Activated T-cell treated with anti-CD3 and anti-CD28 coated beads, Interleukin-2, amount 50 U/mL, for 48 hours (primary cell): ENCODE measurements at places on chromosomes 3 and 15.

DNA sequence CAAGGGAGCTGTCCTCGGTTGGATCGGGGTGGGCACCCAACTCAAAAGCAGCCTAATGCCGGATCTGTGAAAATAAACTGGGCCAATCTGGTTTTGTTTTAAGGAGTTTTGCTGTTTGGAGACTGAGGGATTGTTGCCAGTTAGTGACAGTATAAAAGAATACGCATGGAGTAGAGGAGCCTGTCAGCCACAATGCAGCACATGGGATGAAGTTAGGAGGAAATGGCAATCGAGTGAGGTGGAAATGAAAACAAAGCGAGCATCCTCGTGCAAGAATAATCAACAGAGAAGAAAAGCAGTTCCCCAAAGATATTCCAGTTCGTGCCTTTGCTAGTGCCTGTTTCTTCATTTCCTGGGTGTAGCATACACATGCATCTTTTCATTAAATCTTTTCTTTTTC, 108.4 kb upstream of the RORA start:
- DNase-seq = no peak

GRCh38 chr3:119457246-119457645, 6.2 kb downstream of the TMEM39A start:
- no peak for DNase-seq

GRCh38 chr15:56038015-56038414, 44.6 kb upstream of the NEDD4 start:
- no peak for DNase-seq

GRCh38 chr3:98843266-98843959, 58.1 kb downstream of the DCBLD2 start:
- no peak for DNase-seq

GRCh38 chr3:143849854-143850549, 1.7 kb upstream of the SLC9A9 start:
- DNase-seq = no peak

GRCh38 chr3:34878488-34878887, 760.8 kb upstream of the ARPP21 start:
- no peak for DNase-seq

DNA sequence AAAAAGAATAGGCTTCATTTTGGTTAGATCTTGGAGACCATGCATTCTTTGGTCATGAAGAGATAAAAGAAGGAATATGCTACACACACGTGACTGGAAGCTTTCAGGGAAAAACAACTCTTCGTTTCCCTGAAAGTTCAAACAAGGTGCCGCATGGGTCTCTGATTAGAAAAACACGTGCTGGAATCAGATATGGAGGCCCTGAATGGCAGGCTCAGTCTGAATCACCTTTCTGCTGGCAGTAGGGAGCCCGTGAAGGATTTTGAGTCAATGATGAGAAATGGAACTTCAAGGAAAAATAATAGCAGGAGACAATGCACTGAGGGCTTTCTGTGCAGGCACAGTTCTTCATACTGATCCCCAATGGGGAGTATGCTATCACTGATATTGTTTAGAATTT, 99.8 kb upstream of the LRRN1 start:
- DNase-seq = no peak

- DNase-seq = no peak
Observed at GRCh38 chr3:138032567-138032966, 22.6 kb downstream of the CLDN18 start.

DNA sequence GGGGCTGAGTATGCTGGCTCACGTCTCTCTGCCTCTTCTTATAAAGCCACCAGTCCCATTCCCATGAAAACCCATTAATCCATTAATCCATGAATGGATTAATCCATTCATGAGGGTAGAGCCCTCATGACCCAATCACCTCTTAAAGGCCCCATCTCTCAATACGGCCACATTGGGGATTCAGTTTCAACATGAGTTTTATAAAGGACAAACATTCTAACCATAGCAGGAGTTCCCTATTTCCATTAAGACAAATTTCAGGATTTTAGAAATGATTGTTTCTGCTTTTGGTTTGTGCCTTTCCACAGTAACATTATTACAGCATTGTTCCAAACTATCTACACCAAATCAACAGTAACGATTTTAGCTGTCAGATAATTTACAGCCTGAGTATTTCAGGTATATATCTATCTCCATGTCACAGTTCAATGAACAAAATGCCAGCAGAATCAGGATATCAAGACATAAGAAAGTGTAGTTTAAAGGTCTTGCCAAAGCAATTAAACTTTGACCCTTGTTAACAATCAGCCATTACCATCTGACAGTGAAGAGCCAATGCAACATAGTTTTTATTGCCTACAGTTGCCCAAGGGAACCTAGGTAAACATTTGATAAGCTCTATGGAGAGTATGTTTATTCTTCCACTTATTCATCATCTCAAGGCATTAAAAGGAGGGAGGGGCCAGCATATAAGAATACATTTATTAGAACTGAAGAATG, 3.8 kb downstream of the TSPAN3 start:
- no peak for DNase-seq

GRCh38 chr15:77481670-77482069, 61.0 kb downstream of the HMG20A start:
- no peak for DNase-seq

- no peak for DNase-seq
Observed at GRCh38 chr3:32438596-32439344, 47.1 kb downstream of the CMTM7 start.

DNA sequence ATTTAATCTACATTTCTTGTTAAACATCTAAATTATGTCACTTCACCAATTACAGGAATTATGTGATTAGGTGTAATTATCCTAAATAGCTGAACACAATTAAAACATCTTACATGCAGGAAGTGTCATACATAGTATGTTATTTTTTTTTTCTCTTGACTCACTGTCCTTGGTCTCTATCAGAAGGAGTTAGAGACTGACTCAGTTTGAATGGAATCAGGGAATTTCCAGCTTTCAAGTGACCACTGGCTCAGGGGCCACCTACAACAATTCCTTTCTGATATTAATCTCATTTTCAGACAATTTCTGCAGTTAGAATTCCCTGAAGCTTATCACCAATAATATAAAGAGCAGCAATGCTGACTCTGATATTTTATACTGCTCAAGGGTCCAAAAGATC, 400.7 kb downstream of the ROBO1 start:
- DNase-seq = no peak

DNA sequence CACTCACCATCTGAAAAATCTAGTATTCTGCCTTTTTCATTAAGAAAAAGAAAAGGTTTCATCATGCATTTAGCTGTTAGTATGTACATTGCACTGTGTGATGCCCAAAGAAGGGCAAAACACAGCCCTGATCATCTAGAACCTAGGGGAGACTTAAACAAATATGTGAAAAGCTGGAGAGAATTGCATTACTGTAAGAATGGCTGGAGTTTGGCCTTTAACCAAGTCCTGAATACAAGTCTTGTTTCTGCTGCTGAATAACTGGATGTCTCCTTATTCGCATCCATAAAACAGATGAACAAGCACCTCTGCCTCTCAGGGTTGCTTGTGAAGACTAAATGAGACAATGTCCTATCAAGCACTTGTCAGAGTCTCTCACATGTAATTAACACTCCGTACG, 233.4 kb upstream of the LRTM1 start:
- DNase-seq = no peak

- DNase-seq = peak; percentile 31
Observed at GRCh38 chr3:24494618-24495325, at the start of gene THRB. Gene THRB, minus strand, starts transcription at chr3:24494850.

DNA sequence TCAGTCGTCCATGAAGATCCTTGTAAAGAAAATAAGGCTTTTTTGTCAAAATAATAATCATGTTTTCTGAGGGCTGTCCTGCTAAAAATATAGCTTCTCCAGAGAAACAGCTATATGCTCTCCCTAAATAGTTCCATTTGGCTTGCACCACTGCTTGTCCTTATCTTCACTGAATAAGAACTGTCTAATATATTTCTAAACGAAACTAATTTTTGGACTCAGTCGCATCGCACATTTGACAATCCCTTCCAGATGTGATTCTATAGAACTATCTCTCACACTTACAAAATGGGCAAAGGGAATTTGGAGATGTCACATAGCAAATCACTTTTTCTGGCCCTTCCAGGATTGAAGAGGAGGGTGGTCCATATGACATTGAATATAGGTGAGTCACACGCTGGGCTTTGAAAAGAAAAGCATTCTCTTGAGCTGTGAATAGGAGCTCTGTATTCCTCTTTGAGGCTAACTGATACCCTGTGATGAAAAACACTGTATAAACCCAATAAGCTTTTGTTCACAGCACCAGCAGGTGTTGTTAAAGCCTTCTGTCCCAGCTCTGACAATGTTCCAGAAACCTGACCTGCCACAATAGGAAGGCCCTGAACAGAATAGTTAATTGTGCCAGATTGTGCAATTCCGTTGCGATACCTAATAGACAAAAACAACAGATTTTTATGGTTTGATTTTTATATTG, 1144.2 kb downstream of the ROBO2 start:
- no peak for DNase-seq

DNA sequence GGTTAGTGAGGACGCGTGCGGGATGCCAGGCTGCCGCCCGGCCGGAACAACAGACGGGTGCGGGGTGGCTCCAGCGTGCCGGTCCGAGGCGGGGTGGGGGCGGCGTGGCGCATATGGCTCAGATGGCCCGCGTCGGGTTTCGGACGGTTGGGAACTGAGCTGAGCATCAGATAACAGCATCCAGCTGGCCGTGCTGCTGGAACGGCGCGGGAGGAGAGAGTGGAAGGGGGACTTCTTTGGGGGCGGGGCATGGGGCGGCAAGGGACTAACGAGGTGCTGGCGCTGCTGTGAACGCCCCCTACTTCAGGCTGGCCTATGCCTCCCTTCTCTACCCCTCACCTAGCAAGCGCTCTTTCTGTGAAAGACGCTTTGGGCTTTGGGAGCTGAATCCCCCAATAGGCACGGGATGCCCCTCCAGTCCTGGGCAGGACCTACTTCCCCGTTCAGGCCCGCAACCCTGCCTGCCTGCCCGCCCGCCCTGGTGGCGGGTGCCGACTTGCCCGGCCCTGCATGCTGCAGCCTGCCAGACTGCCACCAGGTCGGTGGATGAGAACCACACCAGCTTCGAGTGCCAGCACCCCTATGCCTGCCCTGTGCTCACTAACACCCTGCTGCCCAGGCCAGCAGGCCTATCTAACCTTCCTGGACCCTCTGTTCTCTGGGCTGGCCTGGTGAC, 542 bp downstream of the INKA1 start:
- peak; percentile 65 for DNase-seq

- DNase-seq = no peak
Observed at GRCh38 chr3:27656790-27657189, 65.3 kb downstream of the EOMES start.

GRCh38 chr15:83436513-83437158, 10.5 kb upstream of the SH3GL3 start:
- no peak for DNase-seq

DNA sequence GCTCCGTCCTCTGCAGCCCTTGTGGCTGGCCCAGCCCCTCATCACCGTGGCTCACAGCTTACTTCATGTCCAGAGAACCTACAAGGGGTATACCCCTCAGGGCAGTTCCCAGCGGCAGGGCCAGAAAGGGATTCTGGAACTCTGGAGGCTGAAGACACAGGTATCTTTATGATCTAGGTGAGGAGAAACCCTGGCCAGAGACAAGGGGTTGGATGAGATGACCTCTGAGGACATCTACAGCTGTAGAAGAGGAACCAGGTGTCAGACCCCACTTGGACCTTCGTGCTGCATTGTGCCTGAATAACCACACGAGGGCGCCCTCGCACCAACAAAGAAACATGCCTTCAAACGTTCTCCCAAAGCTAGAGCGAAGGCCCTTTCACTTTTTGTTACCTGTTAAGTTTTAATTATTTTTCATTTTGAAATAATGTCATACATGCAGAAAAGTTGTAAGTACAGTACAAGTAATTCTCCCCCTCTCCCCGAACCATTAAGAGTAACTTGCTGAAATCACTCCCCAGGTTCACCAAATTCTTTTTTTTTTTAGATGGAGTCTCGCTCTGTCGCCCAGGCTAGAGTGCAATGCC, 118.7 kb upstream of the SMAD3 start:
- DNase-seq = peak; percentile 85

- DNase-seq = no peak
Observed at GRCh38 chr3:152350776-152351175, 82.0 kb downstream of the MBNL1 start.

DNA sequence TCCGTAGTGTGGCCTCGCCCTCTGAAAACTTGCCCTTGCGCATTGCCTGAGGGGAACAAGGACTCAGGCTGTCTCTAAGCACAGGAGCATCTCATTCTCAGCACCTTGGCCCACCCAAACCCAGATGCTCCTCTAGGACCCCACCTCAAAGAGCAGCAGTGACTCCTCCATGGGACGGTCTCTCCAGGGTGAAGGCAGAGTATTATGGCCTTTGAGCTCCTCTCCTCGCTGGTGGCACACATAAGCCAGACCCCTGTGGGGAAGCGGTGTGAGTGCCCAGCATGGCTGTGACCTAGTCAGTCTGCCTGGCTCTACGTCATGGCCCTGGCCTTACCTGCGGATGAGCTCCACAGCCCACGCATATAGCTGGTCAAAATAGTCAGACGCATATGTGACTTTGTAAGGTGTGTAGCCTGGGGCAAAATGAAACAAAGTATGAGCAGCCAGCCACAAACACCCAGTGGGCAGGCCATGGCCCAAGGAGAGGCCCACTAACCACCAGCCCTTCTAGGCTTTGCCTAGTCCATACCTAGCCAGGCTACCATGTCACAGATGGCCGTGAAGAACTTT, 4.4 kb downstream of the QARS1 start:
- no peak for DNase-seq

- no peak for DNase-seq
Observed at GRCh38 chr15:71296315-71296679, 181.0 kb downstream of the THSD4 start.

- no peak for DNase-seq
Observed at GRCh38 chr3:63791974-63792373, 27.1 kb upstream of the C3orf49 start.

DNA sequence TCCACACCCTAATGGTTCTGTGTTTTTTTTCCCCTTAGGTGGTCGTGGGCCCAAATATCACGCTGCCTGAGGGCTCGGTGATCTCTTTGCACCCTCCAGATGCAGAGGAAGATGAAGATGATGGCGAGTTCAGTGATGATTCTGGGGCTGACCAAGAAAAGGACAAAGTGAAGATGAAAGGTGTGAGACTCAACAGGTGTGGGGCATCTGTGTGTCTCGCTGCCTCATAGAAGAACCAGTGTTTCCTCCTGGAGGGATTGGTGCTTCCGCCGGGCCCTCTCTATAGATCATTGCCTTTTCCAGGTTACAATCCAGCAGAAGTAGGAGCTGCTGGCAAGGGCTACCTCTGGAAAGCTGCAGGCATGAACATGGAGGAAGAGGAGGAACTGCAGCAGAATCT, 7.0 kb downstream of the EIF2B5 start:
- DNase-seq = no peak
